ENCODE measurements at places on chromosomes 12 and 14. TPM values are rescaled to one million over a fixed set of nuclear protein-coding genes. Genes with fewer than 3 reads are reported as not detected.

GRCh38 chr14:59582845-59583509 is 6.4 kb upstream of the CCDC175 start:
- DNase-seq = no peak

- no peak for DNase-seq
Measured at GRCh38 chr12:131855521-131856142, 27.4 kb downstream of the MMP17 start.

GRCh38 chr12:57609781-57610553 is 1.3 kb upstream of the ARHGEF25 start:
- DNase-seq = no peak

Gene IPO8
- 59.8 TPM for total RNA-seq
